ENCODE measurements at places on chromosomes 7 and 10. TPM values are rescaled to one million over a fixed set of nuclear protein-coding genes. Genes with fewer than 3 reads are reported as not detected.

The PDE1C gene
- 20.4 TPM for total RNA-seq

- no peak for DNase-seq
These were observed 4.6 kb downstream of the SEC23IP start for GRCh38 chr10:119896937-119897770.

The PPP1R9A gene
- 28.6 TPM for total RNA-seq

The HACD1 gene
- total RNA-seq, result 37.7 TPM

The CALHM1 gene
- total RNA-seq, result not detected

GRCh38 chr10:7153750-7154149, 257.1 kb downstream of the SFMBT2 start:
- DNase-seq, result no peak

The KLF14 gene
- 0.32 TPM for total RNA-seq

DNA sequence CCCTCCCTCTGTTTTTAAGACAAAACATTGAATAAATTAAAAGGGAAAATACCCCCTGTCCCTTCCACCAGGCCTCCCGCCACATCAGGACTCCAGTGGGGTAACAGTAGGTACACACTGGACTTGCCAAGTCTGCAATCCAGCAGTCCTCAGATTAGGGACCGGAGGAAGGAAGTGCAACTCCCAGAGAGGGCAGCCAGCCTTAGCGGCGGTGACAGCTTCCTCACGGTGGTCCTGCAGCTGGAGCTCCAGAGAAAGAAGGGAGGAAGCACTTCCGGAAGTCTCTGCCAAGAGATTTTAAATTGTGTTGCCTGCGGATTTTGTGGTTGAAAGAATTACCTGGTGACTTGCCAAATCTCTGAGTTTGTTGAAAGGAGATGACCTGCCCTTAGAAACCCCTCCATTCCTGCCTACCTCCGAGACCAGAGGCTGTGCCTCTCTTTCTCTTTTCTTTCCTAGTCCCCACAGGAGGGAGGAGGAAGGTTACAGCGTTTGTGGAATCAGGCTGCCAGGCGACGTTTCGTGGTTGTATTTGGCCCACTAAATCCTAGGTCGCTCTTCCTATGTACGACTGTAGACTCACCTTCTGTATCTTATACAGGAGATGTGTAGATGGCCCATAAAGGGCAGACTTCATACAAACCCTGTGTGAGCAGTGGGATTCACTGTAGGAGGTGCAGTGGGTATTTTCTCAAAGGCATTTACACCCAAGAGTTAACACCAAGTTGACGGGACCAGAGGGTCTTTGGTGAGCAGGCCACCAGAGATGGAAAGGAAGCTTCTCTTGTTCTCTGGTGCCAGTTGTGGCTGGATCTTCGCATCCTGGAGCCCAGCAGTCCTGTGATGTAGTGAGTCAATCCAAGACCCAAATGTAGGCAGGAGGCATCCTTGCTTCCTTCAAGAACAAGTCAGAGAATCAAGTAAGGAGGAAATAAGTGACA, 77.9 kb downstream of the INSIG1 start:
- no peak for DNase-seq

DNA sequence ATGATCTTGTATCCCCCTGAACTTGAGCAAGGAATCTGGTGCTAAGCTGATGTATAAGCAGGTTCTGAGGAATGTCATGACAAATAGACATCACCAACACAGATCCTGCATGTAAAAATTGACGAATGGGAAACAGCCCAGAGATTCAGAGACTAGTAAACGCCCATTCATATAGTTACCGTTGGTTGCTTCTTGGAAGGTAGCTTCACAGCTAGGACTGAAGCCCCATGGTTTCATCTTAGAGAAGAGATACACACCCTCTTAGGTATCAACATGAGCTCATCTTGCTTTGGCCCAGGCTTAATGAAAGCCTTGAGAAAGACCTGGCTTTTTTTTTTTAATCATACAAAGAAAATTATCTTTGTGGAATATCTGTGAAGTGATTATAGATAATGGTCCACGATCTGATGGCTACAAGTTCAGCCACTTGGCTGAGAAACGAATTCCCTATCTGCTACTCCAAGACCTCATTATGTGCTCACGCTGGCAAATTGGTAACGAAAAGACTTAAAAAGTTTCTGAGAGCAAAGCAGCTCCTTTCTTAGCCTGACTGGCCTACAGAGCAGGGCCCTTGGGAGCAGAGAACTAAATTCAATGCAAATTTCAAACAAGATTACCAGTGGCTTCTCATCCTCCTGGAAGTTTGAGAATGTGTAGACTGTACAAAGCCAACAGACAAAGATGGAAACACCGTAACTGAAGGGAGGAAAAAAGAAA, 181.1 kb downstream of the NRP1 start:
- no peak for DNase-seq

- no peak for DNase-seq
These were observed 8.3 kb downstream of the SLC13A4 start for GRCh38 chr7:135719688-135720087.

DNA sequence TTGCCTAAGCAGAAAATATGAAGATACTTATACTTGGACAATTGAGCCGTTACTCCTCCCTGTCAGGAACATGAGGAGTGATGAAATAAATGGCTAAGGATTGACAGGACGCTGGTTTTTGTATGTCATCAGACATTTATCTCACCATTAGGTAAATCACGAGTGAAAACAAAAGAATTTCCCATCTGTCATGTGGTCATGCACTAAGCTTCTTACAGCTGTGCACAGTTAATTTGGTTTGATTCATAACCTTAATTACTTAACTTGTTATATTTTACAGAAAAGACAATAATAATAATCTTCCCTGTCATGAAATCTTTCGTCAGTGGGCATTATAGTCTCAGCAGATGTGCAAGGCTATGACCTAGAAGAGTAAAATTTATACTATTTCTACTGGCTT, 266.5 kb downstream of the HGF start:
- DNase-seq, result no peak

DNA sequence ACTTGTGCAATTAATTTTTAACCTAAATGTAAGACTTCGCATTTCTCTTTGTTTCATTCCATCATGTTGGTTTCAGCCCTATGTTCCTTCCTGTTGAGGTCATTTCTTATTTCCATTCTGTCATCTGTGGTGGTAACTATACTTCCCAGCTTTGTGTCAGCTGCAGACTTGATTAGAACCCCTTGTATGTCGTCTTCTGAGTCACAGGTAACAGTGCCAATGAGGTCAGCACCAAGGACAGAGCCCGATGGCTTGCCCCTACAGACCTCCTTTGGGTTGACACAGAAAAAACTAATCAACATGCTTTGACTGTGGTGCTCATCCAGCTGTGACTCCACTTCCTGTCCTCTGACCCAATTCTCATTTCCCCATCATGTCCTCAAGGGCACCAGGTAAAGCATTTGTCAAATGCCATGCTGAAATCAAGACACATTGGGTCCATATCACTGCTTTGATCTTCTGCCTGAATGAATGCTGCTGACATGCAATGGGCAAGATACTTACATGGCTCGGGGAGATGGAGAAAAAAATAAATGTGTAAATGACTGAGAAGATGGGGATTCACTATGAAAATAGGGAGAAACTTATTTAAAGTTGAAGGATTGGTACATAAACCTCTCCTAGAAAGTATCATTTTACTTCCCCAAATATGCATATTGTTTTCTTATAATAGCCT, 25.6 kb upstream of the CRTAC1 start:
- no peak for DNase-seq

DNA sequence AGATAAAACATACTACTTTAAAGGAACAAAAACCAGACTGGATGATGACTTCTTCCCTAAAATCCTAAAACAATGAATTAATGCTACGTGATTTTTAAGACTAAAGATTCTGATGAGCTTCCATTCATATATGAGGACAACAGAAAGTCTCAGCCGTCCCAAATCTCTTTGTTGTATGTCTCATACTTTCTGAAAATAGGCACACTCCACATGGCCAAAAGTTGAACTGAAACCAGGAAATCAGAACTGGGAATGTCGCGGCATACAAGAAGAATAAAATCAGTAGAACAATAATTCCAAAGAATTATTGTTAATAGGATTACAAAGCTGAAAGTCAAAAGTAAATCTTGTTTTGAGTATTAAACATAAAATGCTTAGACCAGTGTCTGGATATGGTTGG, 195.4 kb upstream of the GHITM start:
- DNase-seq, result no peak

The INHBA gene
- total RNA-seq, result 12.4 TPM

The TOMM7 gene
- total RNA-seq, result 143 TPM

DNA sequence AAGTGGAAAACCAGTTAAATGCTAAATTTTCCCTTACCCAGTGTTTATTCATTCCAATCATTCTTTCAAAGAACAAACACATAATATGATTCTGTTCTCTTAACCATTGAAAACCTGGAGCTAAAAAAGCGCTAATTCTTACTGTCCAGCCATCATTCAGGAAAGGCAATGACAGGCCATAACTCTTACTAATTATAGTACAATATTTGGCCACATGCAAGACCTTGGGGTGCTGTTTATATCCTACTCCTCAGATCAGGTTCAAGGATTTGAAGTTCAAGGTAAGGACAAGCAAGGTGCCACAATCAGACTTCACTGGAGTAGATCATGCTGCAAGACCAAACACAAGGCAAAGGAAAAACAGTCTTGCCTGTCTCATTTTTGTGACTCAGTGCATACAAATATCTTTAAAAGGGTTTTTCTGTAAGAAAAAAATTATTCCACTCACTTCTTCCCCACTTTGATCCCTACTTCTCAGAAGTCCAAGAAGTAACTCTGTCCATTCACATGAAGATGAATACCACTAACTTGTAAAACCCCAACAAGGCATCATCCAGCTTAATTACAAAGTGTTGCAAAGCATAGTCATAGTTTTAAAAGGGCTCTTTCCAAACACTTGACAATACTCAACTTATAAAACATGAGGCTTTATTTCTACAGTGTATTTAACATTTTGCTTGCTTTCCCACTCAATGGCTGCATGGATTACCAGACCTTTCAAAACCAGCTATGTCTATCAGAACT, 153.0 kb downstream of the DOCK4 start:
- DNase-seq, result no peak

The PCGF5 gene
- 51.2 TPM for total RNA-seq

The NEUROD6 gene
- total RNA-seq, result not detected

The PTPRN2 gene
- 2.8 TPM for total RNA-seq

DNA sequence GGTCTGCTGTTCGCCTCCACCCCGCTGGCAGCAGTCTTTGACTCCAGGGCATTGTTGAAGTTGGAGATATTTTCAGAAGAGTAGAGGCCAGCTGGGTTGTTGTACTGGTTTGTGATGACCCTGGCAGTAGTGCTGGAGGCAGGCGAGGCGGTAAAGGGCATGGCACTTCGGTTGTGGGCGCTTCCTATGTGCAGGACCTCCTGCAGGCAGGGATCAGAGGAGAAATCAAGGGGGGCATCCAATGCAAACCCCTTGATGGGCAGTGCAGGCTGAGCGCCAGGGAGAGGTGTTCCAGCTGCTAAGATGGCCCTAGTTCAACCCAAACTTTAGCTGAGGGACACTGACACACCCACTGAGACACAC, 27.0 kb downstream of the PDLIM1 start:
- no peak for DNase-seq

- DNase-seq, result no peak
These were observed 112.7 kb downstream of the REEP3 start for GRCh38 chr10:63633677-63634487.

GRCh38 chr10:53298443-53298842, 525.9 kb upstream of the MBL2 start:
- DNase-seq, result no peak

DNA sequence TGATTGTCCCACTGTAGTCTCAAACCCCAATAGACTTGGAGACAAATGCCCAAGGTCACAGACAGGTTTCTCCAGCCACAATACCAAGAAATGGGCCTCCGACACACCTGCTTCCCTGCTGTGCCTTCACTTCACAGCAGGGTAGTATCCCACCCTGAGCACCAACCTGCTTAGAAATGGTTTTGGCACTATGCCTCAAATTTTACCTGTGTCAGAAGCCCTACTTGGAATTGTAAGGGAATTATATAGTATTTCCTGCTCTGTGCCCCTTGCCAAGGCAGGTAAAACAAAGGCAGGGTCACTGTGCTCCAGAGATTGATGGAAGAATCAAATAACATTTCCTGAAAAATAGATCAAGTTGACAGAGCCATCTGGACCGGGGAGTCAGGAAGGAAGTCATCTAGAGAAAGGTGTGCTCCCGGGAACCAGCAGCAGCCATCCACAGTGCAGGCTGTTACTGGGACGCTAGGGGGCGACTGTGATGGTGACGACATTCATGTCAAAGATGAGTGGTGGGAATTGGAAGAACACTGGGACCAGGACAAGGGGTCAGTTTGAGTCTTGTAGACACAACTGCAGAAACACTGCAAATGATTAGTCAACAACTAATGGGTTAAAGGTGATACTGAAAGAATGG, 117.8 kb upstream of the AKR1E2 start:
- DNase-seq, result no peak
